ENCODE measurements at places on chromosomes 11 and 22. TPM values are rescaled to one million over a fixed set of nuclear protein-coding genes. Genes with fewer than 3 reads are reported as not detected.

Gene THY1
- total RNA-seq = not detected

Gene ATG13
- 95.0 TPM for total RNA-seq

Gene ARRB1
- 19.1 TPM for total RNA-seq

Gene ANO5
- not detected for total RNA-seq

Gene DEUP1
- total RNA-seq = 0.26 TPM

Gene CD3E
- not detected for total RNA-seq

GRCh38 chr11:76622493-76623094 is 48.0 kb downstream of the LRRC32 start:
- no peaks in the 10 kb centered on the region for H3K27me3 ChIP-seq
- H3K4me1 ChIP-seq = peaks cover 10% of the 10 kb centered on the region
- no peak overlapping the region for H3K4me3 ChIP-seq
- H3K36me3 ChIP-seq = no peaks in the 10 kb centered on the region

- no peak overlapping the region for H3K4me3 ChIP-seq
- H3K4me1 ChIP-seq = no peaks in the 10 kb centered on the region
- H3K36me3 ChIP-seq = no peaks in the 10 kb centered on the region
- H3K27me3 ChIP-seq = no peaks in the 10 kb centered on the region
Measured at GRCh38 chr11:78759071-78759470, 184.4 kb upstream of the NARS2 start.

- DNase-seq = no peak
- H3K27ac ChIP-seq = no peak overlapping the region
- no peak overlapping the region for H3K4me3 ChIP-seq
- H3K27me3 ChIP-seq = no peaks in the 10 kb centered on the region
- H3K4me1 ChIP-seq = no peaks in the 10 kb centered on the region
Measured at GRCh38 chr11:66766681-66767080, 37.7 kb upstream of the SPTBN2 start.

DNA sequence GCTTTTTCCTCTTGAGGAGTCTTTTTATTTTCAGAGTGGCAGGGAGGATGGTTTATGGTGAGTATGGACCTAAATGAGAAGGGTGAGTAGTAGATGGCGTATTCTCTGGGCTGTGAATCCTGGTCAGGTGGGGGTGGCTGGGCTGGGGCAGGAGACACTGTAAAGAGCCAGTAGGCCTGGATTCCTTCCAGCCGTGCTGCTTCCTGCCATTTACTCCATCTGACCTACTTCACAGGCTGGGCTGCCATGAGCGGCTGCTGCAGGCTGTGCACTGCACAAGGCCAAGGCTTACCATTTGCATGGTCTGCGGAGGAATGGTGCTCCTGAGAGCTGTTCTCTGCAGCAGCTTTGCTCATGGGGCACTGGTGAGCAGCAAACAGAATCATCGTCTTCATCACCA is 297.6 kb downstream of the KIRREL3 start:
- no peak overlapping the region for H3K4me3 ChIP-seq
- no peak overlapping the region for H3K27ac ChIP-seq
- H3K36me3 ChIP-seq = no peaks in the 10 kb centered on the region
- no peak for DNase-seq

- H3K27ac ChIP-seq = no peak overlapping the region
- H3K4me1 ChIP-seq = no peaks in the 10 kb centered on the region
- DNase-seq = peak; percentile 72
- H3K4me3 ChIP-seq = no peak overlapping the region
- no peaks in the 10 kb centered on the region for H3K27me3 ChIP-seq
Measured at GRCh38 chr11:79708319-79708932, 267.6 kb upstream of the TENM4 start.

DNA sequence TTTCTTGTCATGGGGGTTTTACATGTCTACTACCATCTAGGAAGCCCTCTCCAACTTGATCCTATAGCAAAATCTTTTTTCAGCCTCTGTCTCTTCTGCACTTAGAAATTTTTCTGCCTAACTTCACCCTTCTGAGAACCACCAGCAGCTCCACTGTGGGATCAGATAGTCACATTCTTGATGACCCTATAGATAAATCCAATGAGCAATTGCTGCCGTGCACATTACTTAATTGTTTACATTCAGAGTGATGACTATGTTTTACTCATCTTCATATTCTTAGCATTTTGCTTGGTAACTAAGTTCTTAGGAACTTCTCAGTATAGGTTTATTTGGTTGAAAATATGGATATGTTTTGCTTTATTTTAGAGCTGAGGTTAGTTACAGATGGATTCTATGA is 12.4 kb upstream of the ETS1 start:
- no peak overlapping the region for H3K27ac ChIP-seq

DNA sequence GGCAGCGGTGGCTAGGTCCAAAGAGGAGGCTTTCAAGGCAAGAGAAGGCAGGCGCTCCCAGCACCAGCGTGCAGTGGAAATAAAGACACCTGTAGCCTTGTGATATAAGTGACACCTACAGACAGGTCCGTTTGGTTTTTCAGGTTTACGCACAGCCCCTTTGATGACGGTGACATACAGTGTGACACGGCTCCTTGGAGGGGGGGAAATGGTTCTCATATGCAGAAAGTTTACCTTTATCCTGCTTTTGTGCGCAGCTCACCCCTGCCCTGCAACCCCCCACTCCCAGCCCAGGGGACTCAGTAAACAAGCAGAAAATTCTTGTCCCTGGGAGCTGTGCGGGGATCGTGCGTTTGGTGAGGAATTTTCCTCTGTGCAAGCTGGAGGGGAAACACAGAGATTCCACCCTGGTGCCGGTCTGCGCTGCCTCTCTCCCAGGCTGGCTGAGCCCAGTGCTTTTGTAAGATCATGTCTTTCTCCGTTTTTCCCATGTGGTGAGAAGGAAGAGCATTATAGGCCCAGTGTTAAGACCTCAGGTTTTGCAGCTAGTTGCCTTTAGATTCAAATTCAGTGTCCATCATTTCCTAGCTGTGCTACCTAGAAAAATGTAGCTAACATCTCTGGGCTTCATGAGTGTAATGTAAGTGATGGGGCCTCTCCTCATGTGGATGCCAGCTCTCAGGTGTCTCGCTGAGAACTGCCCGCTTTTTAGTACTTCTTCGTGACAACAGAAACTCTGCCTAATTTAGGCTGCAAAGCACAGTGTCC is at the start of gene ELF5:
TSS of gene ELF5 (minus strand) at position 113 of the 768 bp plus-strand sequence. CDS start 8,045 bp downstream, outside the sequence.
- DNase-seq = peak; percentile 9
- no peak within 1 kb of the TSS for H3K4me3 ChIP-seq
- H3K4me1 ChIP-seq = 0 out of 2 replicates have a peak, but pooled peaks cover 7% of the 10 kb centered on the region
- H3K27ac ChIP-seq = no peak within 1 kb of the TSS

- peak; percentile 99 for DNase-seq
- no peak overlapping the region for H3K4me3 ChIP-seq
- no peaks in the 10 kb centered on the region for H3K27me3 ChIP-seq
- no peaks in the 10 kb centered on the region for H3K36me3 ChIP-seq
- H3K4me1 ChIP-seq = peaks cover 16% of the 10 kb centered on the region
Measured at GRCh38 chr11:105719073-105719822, 109.4 kb downstream of the GRIA4 start.

- no peak overlapping the region for H3K27ac ChIP-seq
- H3K4me3 ChIP-seq = no peak overlapping the region
- no peaks in the 10 kb centered on the region for H3K36me3 ChIP-seq
- H3K27me3 ChIP-seq = no peaks in the 10 kb centered on the region
- peak; percentile 16 for DNase-seq
- H3K4me1 ChIP-seq = peaks cover 11% of the 10 kb centered on the region
Measured at GRCh38 chr11:58466293-58466692, 24.3 kb upstream of the OR5B12 start.

- no peaks in the 10 kb centered on the region for H3K27me3 ChIP-seq
- no peak overlapping the region for H3K4me3 ChIP-seq
- H3K27ac ChIP-seq = no peak overlapping the region
Measured at GRCh38 chr22:45842291-45842991, 134.5 kb downstream of the WNT7B start.

DNA sequence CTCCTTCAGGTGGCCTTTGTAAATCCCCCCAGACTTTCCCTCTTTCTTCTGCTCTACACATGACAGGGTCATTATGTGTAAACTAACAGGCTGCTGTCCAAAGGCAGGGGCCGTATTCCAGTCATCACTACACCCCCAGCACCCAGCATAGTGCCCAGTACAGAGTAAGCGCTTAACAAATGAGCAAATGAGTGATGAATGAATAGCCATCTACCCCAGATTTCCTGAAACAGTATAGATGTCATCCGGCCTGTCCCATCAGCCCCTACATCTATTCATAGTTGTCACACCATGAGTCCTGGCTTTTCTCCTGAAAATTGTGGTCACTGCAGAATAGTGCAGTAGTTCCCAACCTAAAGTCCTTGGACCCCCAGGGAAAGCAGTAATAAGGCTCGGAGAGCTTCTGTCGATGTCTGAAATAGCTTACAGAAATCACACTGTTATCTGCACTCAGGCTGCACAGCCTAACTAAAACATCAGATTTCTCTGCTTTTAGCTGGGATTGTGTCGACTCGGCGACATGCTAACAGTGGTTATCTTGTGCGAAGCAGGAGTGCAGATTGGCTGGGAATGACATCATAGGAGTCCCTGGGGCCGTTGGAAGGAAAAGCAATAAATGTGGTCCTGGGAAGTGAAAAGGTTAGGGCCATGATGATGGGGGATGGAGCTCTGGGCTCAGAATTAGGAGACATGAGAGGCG is 143.8 kb upstream of the NECTIN1 start:
- no peaks in the 10 kb centered on the region for H3K36me3 ChIP-seq
- H3K27ac ChIP-seq = no peak overlapping the region
- peaks cover 98% of the 10 kb centered on the region for H3K27me3 ChIP-seq
- DNase-seq = no peak
- no peak overlapping the region for H3K4me3 ChIP-seq

DNA sequence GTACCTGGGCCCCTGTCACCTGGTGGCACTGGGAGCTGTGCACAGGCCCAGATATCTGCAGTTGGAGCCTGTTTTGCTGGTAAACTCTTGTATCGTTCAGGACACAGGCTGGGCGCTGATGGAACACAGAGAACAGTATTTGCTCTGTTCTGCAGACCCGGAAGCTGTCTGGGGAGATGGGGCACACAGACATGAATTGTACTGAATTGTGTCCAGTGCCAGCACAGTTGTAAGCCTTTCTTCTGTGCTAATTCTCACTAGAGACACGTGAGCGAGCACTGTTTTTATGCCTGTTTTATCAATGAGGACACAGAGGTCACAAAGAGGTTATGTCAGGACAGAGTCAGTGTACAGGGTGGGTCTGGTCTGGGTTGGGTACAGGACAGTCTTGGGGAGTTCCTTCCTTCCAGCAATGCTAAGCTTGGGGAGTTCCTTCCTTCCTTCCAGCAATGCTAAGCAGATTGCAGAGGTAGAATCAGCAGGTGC is 24.4 kb upstream of the ACR start:
- no peak overlapping the region for H3K27ac ChIP-seq
- H3K4me3 ChIP-seq = no peak overlapping the region
- H3K27me3 ChIP-seq = no peaks in the 10 kb centered on the region
- H3K4me1 ChIP-seq = no peaks in the 10 kb centered on the region

DNA sequence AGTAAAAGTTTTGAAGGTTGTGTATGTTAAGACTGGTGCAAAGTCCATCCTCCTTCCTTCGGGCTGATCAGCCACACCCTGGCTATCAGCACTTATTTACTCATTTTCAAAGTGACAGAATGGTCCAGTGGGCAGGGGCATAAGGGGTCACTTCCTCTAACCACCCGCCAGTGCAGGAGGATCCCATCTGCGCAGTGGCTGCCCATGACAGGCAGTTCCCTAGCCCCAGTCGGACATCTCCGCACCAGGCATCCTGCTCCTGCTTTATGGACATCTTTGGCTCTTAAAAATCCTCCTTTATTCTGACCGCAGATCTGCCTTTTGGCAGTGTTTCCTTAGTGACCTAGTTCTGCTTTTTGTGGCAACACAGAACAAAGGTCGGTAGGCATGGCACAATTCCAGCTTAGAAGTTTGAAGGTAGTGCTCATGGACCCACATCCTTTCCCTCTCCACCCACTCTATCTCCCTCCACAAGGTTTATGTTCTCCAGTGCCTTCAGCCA is 55.9 kb downstream of the BMAL1 start:
- DNase-seq = peak; percentile 95
- H3K27me3 ChIP-seq = no peaks in the 10 kb centered on the region
- H3K4me3 ChIP-seq = peak overlapping the region; percentile 47
- no peaks in the 10 kb centered on the region for H3K36me3 ChIP-seq
- peaks cover 71% of the 10 kb centered on the region for H3K4me1 ChIP-seq

DNA sequence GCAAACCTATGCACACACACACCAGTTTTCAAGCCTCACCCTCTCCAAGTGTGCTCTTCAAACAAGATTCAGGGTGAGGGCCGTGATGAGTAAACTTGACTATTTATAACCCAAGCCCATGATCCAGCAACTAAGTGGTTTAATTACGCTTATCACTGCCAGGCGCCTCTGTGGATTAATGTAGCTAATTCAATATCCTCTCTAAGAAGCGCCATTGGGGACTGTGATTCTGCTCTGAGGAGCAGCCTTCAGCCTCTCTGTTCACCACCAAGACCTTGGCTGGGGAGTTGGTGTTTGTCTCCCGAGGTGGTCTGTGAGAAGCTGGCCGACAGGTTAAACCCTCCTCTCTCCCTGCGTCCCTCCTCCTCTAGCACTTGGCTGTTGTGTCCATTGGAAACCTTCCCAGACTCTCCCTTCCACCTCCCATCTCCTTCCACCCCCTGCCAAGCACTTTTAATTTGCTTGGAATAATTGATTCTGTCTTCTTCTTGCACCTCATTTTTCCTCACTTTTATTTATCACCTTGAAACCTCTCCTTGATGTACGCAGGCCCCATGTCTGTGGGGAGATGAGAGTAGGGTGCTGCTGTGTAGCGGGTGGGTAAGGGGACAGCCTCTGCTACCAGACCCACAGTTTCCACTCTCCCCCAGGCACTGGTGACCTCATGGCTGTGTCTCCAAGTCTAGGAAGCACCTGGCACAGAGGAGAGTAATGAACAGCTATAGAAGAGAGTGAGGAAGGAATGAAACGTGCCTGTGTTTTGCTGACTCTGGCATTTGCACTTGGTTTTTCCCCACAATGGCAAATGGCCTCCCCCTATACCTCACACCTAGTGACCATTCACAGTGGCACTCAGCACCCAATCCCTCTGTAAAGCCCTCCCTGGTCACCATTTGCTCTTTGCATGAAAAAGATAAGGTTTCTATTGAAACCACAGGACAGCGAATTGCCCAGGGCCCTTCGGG is 236.6 kb downstream of the GRIK4 start:
- DNase-seq = no peak
- no peaks in the 10 kb centered on the region for H3K36me3 ChIP-seq
- no peak overlapping the region for H3K4me3 ChIP-seq

- no peak overlapping the region for H3K27ac ChIP-seq
- no peaks in the 10 kb centered on the region for H3K36me3 ChIP-seq
- H3K27me3 ChIP-seq = no peaks in the 10 kb centered on the region
- DNase-seq = no peak
Measured at GRCh38 chr22:21443057-21443734, 24.0 kb upstream of the TMEM191C start.

- no peak for DNase-seq
- H3K27ac ChIP-seq = no peak overlapping the region
- H3K4me3 ChIP-seq = no peak overlapping the region
- H3K27me3 ChIP-seq = no peaks in the 10 kb centered on the region
- peaks cover 7% of the 10 kb centered on the region for H3K4me1 ChIP-seq
- H3K36me3 ChIP-seq = peaks cover 26% of the 10 kb centered on the region
Measured at GRCh38 chr22:31333641-31334040, 12.5 kb downstream of the PATZ1 start.

All from PC-3 (cell line).